Type B pancreatic cell (in vitro differentiated cells): ENCODE measurements at places on chromosomes 12 and 14. TPM values are rescaled to one million over a fixed set of nuclear protein-coding genes. Genes with fewer than 3 reads are reported as not detected.

Gene PLEKHD1
- total RNA-seq, result 0.12 and 0.48 TPM in 2 replicates

Gene GZMH
- total RNA-seq, result not detected in 2 replicates

Gene ELK3
- total RNA-seq, result 17.6 and 18.0 TPM in 2 replicates

Gene NTF3
- 13.0 and 16.7 TPM in 2 replicates for total RNA-seq

Gene PPP1R1A
- total RNA-seq, result 24.9 and 43.3 TPM in 2 replicates

Gene CLEC14A
- 0.34 and 0.62 TPM in 2 replicates for total RNA-seq

Gene BTBD6
- 38.8 and 44.7 TPM in 2 replicates for total RNA-seq

Gene CACNB3
- total RNA-seq, result 56.3 and 57.0 TPM in 2 replicates

Gene SMCO2
- total RNA-seq, result 0.31 TPM in 1 of 2 replicates, not detected in the other

GRCh38 chr14:36900846-36901245 is 239.2 kb downstream of the PAX9 start:
- no peak overlapping the region for H3K4me3 ChIP-seq
- no peak overlapping the region for H3K27ac ChIP-seq
- no peaks in the 10 kb centered on the region for H3K4me1 ChIP-seq
- no peaks in the 10 kb centered on the region for H3K36me3 ChIP-seq

GRCh38 chr12:116136340-116136739 is 141.2 kb downstream of the MED13L start:
- H3K27ac ChIP-seq, result no peak overlapping the region
- H3K4me3 ChIP-seq, result no peak overlapping the region
- H3K4me1 ChIP-seq, result peaks cover 51% of the 10 kb centered on the region
- no peak for DNase-seq
- H3K27me3 ChIP-seq, result no peaks in the 10 kb centered on the region

- DNase-seq, result no peak
- no peaks in the 10 kb centered on the region for H3K27me3 ChIP-seq
- no peak overlapping the region for H3K4me3 ChIP-seq
- no peak overlapping the region for H3K27ac ChIP-seq
- H3K4me1 ChIP-seq, result peaks cover 16% of the 10 kb centered on the region
Measured at GRCh38 chr14:59239022-59239421, 50.6 kb downstream of the DAAM1 start.

- no peak overlapping the region for H3K27ac ChIP-seq
- H3K27me3 ChIP-seq, result peaks cover 42% of the 10 kb centered on the region
- DNase-seq, result no peak
- no peaks in the 10 kb centered on the region for H3K36me3 ChIP-seq
- no peaks in the 10 kb centered on the region for H3K4me1 ChIP-seq
Measured at GRCh38 chr14:24688030-24688658, 54.2 kb upstream of the GZMB start.

DNA sequence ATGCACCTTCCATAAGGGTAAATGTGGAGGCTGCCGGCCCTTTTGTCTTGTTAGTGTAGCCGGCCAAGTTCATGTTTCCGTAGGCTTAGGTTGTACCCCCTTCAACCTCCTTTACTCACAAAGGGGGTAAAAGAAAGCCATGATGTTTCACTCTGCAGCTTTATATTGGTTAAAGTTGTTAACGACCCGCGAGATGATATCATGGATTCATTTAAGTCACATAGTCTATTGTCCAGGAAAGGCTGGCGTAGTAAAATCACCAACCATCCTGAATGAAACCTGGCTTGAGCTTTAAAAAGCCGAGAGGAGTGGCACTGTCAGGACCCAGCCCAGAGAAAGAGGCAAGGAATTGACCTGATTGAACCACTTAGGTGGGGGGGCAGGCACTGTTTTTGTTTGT is 1.3 kb downstream of the UNG start:
- H3K36me3 ChIP-seq, result peaks cover 19% of the 10 kb centered on the region
- H3K4me3 ChIP-seq, result peak overlapping the region; percentile 91
- H3K27me3 ChIP-seq, result no peaks in the 10 kb centered on the region
- peaks cover 23% of the 10 kb centered on the region for H3K4me1 ChIP-seq
- DNase-seq, result no peak
- H3K27ac ChIP-seq, result peak overlapping the region; percentile 81

DNA sequence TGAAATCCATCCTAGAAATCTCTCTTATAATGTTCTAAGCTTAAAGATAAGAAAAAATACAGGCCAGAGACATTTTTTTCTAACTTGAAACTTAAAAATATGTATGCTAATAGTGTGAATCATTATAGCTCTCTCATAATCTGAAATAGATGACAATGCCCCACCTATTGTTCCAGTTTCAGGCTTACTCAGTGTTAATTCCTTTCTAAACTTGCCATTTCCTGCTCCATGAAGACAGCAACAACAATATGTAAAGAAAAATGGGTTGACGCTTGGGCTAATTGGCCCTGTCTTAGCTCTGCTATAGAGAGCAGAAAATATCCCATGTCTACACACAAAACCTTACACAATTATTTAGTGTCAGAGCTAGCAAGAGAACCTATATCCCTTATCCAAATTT is 37.1 kb downstream of the LMO3 start:
- H3K27ac ChIP-seq, result no peak overlapping the region
- H3K36me3 ChIP-seq, result no peaks in the 10 kb centered on the region
- peaks cover 21% of the 10 kb centered on the region for H3K27me3 ChIP-seq
- peaks cover 4% of the 10 kb centered on the region for H3K4me1 ChIP-seq
- no peak overlapping the region for H3K4me3 ChIP-seq

DNA sequence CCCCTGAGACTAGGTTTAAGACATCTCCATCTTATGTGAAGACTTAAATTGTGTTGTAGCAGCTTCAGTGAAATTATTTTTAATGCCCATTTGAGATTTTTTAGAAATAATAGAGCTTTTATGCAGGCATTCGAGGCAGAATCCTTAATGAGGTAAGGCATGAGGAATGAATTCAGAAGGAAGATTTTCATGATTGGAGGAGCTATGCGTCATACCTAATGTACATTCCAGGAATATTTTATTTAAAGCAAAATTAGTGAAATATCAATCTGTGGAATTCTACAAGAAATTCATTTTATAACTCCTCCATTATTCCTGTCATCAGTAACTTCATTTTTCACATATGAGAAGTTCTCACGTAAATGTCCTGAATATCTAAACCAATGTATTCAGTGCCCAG is 36.0 kb upstream of the GARIN6 start:
- DNase-seq, result no peak
- no peaks in the 10 kb centered on the region for H3K36me3 ChIP-seq
- H3K4me3 ChIP-seq, result no peak overlapping the region
- H3K27me3 ChIP-seq, result peaks cover 7% of the 10 kb centered on the region

DNA sequence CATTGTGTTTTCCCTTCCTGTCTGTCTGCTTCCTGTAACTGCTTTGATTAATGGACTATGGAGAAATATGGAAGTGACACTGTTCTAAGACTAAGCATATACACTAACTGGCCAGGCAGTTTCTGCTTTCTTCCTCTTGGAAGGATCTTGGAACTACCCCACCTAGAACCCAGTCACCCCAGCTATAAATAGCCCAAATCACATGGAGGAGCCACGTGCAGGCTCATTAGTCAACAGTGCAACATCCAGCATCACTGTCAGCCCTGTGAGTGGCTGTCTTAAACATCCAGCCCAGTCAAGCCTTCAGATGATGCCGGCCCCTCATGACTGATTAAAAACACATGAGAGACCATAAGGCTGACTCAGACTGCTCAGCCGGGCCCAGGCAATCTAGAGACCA is 39.2 kb downstream of the BCAT1 start:
- peaks cover 6% of the 10 kb centered on the region for H3K4me1 ChIP-seq
- H3K27ac ChIP-seq, result peak overlapping the region; percentile 90
- H3K4me3 ChIP-seq, result peak overlapping the region; percentile 29
- no peaks in the 10 kb centered on the region for H3K27me3 ChIP-seq

- peak; percentile 79 for DNase-seq
- peaks cover 7% of the 10 kb centered on the region for H3K27me3 ChIP-seq
- peak overlapping the region; percentile 53 for H3K4me3 ChIP-seq
Measured at GRCh38 chr12:9331218-9331626, 123.0 kb upstream of the PZP start.

GRCh38 chr12:109885616-109886015 is 5.3 kb upstream of the GLTP start:
- DNase-seq, result no peak
- H3K36me3 ChIP-seq, result no peaks in the 10 kb centered on the region
- no peak overlapping the region for H3K4me3 ChIP-seq
- H3K27ac ChIP-seq, result peak overlapping the region; percentile 41
- peaks cover 14% of the 10 kb centered on the region for H3K4me1 ChIP-seq
- H3K27me3 ChIP-seq, result peaks cover 19% of the 10 kb centered on the region

DNA sequence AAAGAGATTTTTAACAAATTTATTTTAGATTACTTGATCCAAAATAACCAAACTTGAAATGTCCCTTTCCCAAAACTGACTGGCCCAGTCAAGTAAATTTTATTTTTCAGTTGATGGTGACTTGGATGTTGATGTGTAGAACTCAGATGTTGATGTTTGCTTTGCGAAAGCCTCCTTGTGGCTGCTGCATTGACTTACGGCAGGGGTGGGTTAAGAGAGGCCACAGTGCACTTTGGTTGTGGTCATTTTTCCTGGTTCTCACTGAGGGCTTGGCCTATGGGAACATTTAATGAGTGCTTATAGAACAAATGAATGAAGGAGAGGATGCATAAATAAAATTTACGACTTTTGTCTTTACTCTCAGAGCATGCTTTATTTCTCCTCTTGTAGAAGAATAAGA is 52.6 kb downstream of the SLCO1B3 start:
- DNase-seq, result no peak
- no peak overlapping the region for H3K27ac ChIP-seq
- no peaks in the 10 kb centered on the region for H3K27me3 ChIP-seq
- no peak overlapping the region for H3K4me3 ChIP-seq
- no peaks in the 10 kb centered on the region for H3K4me1 ChIP-seq
- H3K36me3 ChIP-seq, result no peaks in the 10 kb centered on the region

DNA sequence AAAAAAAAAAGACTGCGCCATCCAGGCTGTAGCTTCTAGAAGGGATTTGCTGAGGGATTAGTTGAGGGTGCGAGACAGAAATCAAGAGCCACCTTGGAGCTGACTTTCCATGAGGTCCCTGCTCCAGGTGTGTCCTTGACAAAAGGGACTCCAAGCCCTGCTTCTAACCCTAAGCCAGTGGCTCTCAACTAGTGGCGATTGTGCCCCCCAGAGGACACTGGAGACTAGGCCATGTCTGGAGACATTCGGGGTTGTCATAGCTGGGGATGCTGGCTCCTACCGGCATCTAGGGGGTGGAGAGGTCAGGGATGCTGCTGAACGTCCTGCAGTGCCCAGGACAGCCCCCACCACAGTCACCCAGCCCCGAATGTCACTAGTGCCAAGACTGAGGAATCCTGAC is 40.6 kb downstream of the SPRING1 start:
- no peaks in the 10 kb centered on the region for H3K36me3 ChIP-seq
- no peak for DNase-seq
- H3K27me3 ChIP-seq, result peaks cover 37% of the 10 kb centered on the region
- peaks cover 35% of the 10 kb centered on the region for H3K4me1 ChIP-seq
- no peak overlapping the region for H3K27ac ChIP-seq

- no peaks in the 10 kb centered on the region for H3K4me1 ChIP-seq
- no peaks in the 10 kb centered on the region for H3K36me3 ChIP-seq
- no peak overlapping the region for H3K4me3 ChIP-seq
- DNase-seq, result no peak
- H3K27me3 ChIP-seq, result peaks cover 1% of the 10 kb centered on the region
Measured at GRCh38 chr14:30518867-30519560, 39.9 kb upstream of the G2E3 start.

GRCh38 chr12:110776410-110776809 is 33.7 kb upstream of the PPP1CC start:
- peaks cover 4% of the 10 kb centered on the region for H3K4me1 ChIP-seq
- DNase-seq, result no peak
- no peaks in the 10 kb centered on the region for H3K36me3 ChIP-seq
- H3K27ac ChIP-seq, result no peak overlapping the region

GRCh38 chr14:44979273-44979672 is 17.3 kb downstream of the TOGARAM1 start:
- H3K27ac ChIP-seq, result no peak overlapping the region
- H3K4me3 ChIP-seq, result no peak overlapping the region
- no peaks in the 10 kb centered on the region for H3K27me3 ChIP-seq
- H3K4me1 ChIP-seq, result peaks cover 6% of the 10 kb centered on the region
- DNase-seq, result no peak
- H3K36me3 ChIP-seq, result peaks cover 4% of the 10 kb centered on the region

GRCh38 chr12:131642101-131642540 is 68.8 kb upstream of the SFSWAP start:
- peaks cover 28% of the 10 kb centered on the region for H3K27me3 ChIP-seq
- no peaks in the 10 kb centered on the region for H3K4me1 ChIP-seq
- H3K4me3 ChIP-seq, result no peak overlapping the region

DNA sequence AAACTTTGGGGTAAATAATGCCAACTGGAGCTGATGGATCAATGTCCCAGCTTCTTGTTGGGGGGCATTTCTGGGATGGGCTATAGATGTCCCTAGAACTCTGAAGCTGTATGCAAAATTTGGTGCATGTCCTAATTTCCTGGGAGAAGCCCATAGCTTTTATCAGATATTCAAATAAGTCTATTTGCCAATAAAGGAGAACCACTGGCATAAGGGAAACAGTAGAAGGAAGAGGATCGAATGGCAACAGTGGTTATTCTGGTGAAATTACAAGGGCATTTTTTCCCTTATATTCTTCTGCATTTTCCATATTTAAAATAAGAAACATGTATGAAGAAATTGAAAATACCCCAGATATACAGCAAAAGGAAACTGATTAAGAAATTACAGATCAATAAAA is 34.2 kb downstream of the PSMA6 start:
- no peaks in the 10 kb centered on the region for H3K27me3 ChIP-seq
- no peaks in the 10 kb centered on the region for H3K36me3 ChIP-seq
- H3K27ac ChIP-seq, result no peak overlapping the region
- H3K4me1 ChIP-seq, result no peaks in the 10 kb centered on the region

- H3K36me3 ChIP-seq, result peaks cover 18% of the 10 kb centered on the region
- H3K4me1 ChIP-seq, result peaks cover 24% of the 10 kb centered on the region
- peak overlapping the region; percentile 98 for H3K4me3 ChIP-seq
Measured at GRCh38 chr12:56040963-56041551, 661 bp upstream of the RPS26 start.
